ENCODE measurements at places on chromosomes 16 and 17.

DNA sequence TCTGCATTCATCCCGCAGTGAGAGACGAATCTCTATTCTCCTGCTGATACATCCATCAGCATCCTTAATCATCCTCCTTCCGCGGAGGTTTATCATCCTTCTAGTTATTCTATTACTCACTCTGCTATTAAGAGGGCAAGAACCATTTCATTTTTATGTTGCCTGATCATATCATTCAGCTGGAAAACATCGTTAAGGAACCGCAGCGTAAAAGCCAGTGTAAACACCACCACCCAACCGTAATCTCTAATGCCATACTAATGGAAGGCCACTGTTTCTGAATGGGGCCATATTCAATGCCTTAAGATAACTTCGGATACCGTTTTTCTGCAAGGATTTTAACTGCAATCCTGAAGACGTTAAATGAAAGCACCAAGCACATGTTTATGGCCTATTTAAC is 36.7 kb upstream of the ERCC4 start:
- DNase-seq, result no peak

DNA sequence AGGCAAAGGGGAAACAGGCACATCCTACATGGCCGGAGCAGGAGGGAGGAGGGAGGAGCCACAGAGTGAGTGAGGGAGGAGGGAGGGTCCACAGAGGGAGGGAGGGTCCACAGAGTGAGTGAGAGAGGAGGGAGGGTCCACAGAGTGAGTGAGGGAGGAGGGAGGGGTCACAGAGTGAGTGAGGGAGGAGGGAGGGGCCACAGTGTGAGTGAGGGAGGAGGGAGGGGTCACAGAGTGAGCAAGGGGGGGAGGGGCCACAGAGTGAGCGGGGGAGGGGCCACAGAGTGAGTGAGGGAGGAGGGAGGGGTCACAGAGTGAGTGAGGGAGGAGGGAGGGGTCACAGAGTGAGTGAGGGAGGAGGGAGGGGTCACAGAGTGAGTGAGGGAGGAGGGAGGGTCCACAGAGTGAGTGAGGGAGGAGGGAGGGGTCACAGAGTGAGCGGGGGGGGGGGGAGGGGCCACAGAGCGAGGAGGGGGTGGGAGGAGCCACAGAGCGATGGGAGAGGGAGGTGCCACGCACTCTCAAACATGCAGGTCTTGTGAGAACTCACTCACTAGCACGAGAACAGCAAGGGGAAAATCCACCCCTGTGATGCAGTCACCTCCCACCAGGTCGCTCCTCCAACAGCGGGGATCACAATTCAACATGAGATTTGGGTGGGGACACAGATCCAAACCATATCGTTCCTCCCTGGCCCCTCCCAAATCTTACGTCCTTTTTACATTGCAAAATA is 24.3 kb upstream of the CDH15 start:
- no peak for DNase-seq

- no peak for DNase-seq
These were observed 69.2 kb upstream of the DOC2B start for GRCh38 chr17:250487-251300.

DNA sequence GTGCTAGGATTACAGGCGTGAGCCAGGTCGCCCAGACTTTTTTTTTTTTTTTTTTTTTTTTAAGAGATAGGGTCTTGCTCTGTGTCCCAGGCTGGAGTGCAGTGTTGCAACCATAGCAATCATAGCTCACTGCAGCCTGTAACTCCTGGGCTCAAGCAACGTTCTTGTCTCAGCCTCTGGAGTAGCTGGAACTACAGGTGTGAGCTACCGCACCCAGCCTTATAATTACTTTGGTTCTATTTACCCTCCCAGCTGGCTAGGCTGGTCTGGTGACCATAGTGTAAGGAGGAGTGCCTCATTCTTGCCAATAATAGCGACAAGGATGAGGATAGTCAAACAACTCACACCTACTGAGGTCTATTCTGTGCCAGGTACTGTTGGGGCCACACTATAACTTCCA is 39.6 kb upstream of the USP7 start:
- DNase-seq, result no peak

DNA sequence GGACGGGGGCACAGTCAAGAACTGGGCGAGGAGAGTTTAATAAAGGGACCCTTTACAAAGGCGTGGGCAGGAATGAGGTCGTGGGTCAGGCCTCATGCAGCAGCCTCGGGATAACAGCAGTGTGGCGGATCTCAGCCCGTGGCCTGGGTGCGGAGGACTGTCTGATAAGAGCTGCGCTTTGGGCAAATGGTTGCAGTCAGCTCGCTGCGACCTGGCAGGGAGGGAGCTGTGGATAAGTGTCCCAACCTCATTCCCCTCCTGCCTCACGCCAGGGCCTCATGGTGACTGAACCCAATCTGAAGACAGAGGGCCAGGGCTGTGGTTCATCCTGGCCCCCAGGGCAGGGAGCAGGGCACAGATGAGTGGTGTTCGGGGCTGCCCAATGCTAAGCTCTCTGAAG is 13.6 kb downstream of the SMTNL2 start:
- no peak for DNase-seq

GRCh38 chr17:59381716-59382570 is 50.5 kb downstream of the YPEL2 start:
- no peak for DNase-seq

DNA sequence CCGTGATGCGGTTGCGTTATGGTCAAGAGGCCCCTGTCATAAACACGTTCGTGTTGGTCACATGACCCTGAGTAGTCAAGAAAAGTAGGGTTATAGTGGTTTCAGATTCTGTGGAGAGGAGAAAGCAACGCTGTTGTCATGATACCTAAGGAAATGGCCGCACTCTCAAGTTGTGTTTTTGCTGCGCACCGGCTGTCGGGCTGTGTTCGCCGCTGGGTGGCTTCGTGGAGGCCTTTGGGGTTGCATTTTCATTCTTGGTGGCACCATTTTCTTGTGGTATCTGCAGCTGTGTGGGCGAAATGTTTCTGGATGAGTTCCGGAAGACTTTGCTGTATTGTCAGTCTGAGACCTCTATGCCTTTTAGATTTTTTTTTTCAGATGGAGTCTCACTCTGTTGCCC is 35.0 kb downstream of the DEF8 start:
- DNase-seq, result peak; percentile 31

GRCh38 chr17:1737531-1738291 is 5.0 kb upstream of the SERPINF2 start:
- no peak for DNase-seq

DNA sequence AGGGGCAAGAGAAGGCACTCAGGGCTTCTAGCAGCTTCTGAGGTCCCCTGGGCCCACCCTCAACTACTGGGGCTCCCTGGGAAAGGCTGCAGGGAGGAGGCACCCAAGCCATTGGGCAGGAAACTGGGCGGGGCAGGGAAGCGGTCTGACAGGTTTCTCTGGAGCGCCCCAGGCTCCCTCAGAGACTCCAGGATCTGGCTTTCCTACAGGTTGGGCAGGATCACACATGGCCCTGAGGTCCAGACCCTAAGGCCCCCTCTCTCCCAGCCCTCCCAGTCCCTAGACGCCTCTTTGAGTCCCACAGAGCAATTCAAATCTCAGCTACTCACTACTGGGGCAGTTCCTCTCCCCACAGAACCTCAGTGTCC is 14.3 kb downstream of the JUP start:
- DNase-seq, result no peak

DNA sequence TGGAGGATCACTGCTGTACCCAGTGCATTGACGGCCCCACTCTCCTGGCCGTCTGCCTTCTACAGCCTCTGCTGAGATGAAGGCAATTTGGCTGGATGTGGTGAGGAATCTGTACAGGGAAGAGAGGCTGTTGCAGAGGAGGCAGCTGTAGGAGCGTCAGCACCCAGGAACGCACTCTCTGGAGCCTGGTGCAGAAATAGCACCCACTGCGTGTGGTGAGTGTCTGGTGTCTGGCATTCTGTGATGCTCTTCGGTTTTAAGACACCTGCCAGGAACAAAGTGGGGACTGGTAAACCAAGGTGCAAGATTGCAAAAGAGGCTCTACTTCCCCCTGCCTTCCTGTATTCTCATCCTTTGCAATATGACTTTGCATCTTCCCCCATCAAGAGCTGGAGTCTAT is 187.5 kb upstream of the SDK2 start:
- no peak for DNase-seq

DNA sequence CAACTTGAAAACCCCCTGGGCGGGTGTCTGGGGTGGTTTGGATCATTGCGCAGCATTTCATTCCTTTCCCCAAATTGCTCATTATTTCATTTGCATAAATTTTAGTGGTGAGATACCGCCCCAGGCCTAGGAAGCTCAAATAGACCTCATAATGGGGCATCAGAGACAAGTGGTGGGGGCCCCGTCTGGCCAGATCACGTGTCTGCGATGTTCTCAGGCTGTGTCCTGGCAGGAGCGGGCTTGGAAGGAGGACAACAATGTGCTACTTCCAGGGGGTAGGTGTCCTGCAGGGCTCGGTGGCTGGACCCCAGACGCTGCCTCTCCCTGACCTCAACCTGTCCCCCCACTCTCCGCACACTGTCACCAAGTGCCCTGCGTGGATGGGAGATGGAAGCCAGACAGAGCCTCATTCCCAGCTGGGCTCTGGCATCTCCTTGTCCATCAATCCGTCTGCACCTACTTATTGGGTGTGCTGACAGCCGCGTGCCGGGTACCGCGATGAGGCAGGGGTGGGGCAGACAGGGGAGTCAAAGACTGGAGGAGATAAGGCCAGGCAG is 116.9 kb downstream of the NTN1 start:
- DNase-seq, result peak; percentile 16

GRCh38 chr16:84629580-84629979 is 11.7 kb upstream of the COTL1 start:
- DNase-seq, result no peak

DNA sequence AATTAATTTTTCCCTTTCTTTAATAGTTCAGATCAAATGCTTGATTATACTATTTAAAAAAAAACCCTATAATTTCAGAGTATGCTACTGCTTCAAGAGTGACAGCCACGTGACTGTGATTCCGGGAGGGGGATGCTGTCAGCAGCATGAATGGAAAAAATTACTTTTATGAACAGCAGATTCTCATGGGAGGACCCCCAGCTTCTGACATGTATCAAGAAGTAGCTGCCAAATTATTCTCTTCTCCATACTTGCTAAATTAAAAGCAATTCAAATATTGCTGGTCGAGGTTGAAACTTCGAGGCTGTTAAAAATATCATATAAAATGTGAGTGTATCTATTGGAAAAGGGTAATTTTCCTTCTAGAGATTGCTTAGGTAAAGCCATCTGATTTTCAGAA is 95.0 kb downstream of the HS3ST4 start:
- no peak for DNase-seq

GRCh38 chr17:48515925-48516900 is 14.6 kb downstream of the HOXB1 start:
- no peak for DNase-seq

DNA sequence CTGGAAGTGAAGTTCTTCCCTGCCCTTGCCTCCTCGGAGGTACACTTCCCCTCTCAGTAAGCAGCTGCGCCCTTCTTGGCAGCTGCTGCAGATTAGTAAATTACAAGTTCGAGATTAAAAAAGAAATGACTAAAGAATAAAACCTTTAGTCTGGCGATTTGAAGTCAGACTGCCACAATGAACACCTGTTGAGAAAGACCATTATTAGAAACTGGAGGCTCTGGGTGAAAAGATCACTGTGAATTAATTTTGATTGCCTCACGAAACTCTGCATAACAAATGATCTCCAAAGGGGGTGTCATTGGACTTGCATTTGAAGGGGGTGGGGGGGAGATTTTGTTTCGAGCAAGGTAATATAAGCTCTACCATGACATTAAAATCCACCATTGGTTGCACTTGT is 39.3 kb downstream of the SALL1 start:
- no peak for DNase-seq

GRCh38 chr17:39404542-39405378 is 3.3 kb upstream of the FBXL20 start:
- peak; percentile 35 for DNase-seq

DNA sequence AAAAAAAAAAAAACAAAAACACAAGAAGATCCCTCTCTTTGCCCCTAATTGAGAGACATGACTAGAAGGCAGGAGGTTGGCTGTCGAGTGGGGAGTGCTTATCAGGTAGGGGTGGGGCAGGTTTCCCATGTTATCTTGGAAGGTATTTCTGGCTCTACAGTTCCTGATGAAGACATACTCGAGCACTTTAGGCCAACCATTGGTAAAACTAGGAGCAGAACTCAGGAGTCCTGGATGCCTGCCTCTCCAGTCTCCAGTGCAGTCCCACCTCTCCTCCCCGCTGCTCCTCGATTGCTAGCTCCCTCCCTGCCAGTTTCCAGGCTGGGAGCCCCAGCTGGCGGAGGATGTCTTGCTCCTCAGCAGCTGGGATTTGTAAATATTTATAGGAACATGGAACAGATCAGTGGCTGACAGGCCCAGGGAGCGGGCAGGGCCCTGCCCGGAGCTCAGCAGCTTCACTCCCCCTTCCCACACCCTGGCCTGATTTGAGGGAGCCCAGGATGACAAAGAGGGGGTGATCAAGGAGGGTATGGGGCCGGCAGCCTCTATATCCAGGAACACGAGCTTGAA is 11.4 kb upstream of the C1QL1 start:
- DNase-seq, result no peak

DNA sequence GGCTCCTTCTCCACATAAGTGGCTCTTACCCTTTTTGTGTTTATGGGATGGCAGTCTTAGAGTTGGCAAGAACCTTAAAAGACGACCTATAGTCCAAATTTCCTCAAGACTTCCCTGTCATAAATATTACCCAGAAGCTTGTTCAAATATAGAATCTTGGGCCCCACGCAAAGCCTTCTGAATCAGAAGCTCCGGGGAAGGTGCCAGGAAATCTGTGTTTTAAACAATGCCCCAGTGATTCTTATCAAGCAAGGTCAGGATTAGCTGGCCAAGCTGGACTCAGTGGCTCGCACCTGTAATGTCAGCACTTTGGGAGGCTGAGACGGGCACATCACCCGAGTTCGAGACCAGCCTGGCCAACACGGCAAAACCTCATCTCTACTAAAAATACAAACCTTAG is 85.7 kb downstream of the TIMM22 start:
- DNase-seq, result no peak

- no peak for DNase-seq
These were observed 70.9 kb downstream of the PLXDC1 start for GRCh38 chr17:39080421-39081078.

GRCh38 chr17:38750044-38750311 is 1.8 kb upstream of the PCGF2 start:
- DNase-seq, result no peak

DNA sequence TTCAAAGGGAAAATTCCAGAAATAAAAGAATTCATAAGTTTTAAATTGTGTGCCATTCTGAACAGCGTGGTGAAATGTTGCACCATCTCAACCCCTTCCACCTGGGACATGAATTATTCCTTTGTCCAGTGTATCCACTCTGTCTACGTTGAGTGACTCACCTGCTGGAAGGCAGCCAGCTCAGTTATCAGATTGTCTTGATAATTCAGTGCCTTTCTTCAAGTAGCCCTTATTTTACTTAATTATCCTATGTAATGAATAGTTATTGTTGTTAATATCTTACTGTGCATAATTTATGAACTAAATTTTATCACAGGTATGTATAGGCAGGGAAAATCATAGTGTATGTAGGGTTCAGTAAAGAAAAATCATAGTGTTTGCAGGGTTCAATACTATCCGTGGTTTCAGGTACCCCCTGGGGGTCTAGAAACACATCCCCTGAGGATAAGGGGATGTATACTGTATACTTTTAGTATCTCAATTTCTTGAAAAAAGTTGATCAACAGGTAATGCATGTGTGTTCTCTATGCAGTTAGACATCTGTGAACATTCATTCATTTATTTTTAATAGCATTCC is 7.7 kb upstream of the PCTP start:
- peak; percentile 8 for DNase-seq

All from activated CD4-positive, alpha-beta T cell treated with anti-CD3 and anti-CD28 coated beads for 48 hours (primary cell).